ENCODE measurements at places on chromosomes 11 and 22.
A peak's percentile ranks its signal among the peaks of the same experiment; 100 is the strongest.

DNA sequence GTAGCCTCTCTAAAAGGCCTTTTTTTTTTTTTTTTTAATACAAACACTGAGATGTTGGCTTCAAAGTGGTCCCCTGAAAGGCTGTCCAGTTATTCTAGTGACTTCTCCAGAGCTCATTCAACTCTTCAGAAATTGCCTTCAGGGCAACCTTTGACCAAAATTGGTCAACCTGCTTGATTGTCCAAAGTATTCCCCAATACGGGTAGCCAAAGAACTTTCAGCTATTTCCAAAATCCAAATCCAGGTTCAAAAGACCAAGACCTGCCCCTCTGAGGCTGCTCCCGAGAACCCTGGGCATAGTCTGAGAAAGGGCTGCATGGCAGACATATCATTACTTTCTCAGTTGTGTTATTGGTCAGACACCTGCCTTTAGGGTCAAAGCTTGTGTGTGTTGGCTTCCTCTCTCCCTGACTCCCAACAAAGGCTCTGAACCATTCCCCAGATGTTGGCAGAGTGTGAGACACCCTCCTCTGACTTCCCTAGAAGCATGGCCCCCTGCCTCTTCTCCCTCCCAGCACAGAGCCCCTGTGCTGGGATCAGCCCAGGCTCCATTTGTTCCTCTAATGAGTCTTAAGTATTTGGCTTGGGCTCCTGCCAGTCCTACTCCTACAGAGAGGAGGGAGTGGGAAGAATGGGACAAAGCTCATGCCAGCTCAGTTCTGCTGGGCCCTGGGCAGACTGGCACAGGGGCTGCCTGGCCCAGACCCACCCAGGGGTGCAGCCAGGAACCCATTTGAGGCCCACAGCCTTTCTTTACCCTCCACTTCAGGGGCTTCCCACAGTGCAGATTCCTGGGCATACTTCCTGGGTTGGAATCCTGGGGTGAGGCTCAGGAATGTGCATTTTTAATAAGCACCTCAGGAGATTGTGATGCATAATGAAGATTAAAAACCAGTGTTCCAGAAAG is 30.3 kb downstream of the TNKS1BP1 start:
- DNase-seq, result no peak

DNA sequence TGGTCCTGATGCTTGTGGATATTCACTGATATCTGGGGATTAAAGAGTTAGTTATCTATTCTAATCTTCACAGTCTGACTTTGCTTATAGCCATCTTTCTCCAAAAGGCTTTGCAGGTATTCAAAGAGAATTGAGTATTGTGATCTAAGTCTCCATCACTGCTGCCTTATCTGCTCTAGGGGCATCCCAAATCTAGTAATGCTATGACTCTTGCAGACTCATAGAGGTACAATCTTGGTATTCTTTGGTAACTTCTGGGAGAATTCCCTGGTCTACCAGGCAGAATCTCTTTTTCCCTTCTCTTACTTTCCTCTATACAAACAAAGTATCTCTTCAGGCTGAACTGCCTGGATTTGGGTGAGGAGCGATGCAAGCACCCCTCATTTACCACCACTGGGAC is 746.3 kb downstream of the JRKL start:
- DNase-seq, result no peak

DNA sequence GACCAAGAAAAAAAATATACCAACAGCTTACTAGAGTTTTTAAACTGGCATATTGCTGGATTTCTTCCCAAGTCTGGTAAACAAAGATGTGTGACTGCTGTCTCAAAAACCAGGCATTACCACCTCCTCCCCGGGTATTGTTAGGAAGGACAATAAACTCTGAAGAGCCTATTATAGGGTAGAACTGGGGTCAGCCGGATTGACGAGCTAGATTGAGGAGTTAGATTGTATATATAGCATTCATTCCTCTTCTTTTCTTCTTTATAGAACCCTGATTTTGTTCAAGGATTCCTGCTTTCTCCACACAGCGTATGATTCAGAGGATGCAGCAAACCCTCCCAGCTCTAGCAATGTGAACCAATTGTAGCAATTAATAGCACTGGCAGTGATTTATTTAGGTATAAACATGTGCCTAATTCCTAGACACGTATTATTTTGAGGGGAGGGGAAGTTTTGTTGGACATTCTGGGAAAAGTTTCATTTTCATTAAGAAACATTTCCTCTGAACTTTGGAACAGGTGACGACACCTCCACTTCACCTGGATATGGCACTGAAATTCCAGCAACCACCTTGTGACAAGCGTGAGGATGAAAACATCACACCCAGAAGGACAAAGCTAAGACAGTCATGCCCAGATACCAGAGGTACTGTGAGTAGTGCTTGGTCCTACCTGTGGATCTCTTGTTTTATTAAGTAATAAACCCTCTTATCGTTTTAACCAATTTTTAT is 679.4 kb upstream of the KIRREL3 start:
- DNase-seq, result no peak

- no peak for DNase-seq
These were observed 4.9 kb downstream of the NDUFC2 start for GRCh38 chr11:78074756-78075155.

- no peak for DNase-seq
These were observed 21.1 kb upstream of the PLET1 start for GRCh38 chr11:112281726-112282125.

- DNase-seq, result no peak
These were observed 99.6 kb downstream of the MPPED1 start for GRCh38 chr22:43511276-43511910.

- no peak for DNase-seq
These were observed 105.7 kb downstream of the RASSF10 start for GRCh38 chr11:13114566-13115379.

DNA sequence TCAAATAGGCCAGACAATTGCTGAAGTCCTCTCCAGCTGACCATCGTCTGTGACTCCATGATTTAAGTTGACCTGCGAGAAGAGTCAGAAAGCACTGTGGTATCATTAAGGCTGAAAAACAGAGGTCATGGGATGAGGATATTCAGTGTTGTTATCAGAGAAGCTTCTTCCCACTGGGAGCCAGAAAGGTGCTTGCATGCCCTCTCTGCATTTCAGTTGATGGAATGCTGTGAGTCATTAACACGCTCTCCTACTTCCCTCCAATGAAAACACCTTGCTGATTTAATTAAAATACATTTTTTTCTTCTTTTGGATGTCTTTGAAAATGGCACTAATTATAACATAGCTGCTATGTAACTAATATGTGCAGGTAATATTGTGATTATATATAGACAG is 667.0 kb downstream of the NTM start:
- no peak for DNase-seq

- DNase-seq, result peak; percentile 70
These were observed 8.0 kb downstream of the MYH9 start for GRCh38 chr22:36379593-36380361.

- no peak for DNase-seq
These were observed 24.3 kb upstream of the KCNQ1OT1 start for GRCh38 chr11:2724104-2724503.

DNA sequence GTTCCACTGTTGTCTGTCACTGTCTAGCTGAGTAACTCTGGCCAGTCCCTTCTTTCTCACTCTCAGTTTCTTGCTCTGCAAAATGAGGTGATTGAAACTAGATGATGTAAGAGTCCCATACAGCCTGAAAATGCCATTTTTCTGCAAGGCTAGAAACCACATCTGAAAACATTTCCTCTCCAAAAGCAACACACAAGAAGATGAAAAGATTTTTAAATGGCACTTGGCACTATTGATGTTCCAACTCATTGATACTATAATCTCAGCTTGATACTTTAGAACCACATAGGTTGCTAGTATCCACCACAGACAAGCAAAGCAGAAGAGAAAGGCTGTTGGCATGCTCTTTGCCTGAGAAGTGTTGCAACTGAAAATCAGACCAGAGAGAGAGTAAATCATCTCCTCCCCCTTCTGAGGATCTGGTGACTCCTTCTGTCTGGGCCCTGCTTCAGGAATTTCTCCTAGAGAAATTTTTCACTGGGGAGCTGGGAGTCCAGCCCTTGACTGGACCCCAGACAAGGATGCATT is 1217.9 kb downstream of the LRRC4C start:
- DNase-seq, result no peak

- no peak for DNase-seq
These were observed 50.6 kb upstream of the MN1 start for GRCh38 chr22:27851974-27852746.

DNA sequence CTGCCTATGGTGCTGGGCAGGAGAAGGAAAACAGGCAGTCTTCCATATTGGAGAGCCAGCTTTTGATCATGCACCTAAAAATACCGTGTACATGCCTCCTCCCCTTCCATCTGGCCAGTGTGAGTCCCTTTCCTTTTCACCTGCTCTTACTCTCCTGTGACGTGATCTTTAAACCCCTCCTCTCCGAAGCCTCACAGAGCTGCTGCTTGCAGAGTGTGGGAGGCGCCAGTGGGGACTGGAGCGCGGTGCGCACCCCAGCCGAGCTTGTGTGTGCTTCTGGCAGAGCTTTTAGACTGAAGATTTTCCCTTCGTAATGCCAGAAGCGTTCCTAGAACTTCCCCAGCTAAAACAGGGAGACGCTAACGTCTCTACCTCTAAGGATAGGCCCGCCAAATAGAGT is 29.8 kb downstream of the MUC6 start:
- DNase-seq, result no peak

DNA sequence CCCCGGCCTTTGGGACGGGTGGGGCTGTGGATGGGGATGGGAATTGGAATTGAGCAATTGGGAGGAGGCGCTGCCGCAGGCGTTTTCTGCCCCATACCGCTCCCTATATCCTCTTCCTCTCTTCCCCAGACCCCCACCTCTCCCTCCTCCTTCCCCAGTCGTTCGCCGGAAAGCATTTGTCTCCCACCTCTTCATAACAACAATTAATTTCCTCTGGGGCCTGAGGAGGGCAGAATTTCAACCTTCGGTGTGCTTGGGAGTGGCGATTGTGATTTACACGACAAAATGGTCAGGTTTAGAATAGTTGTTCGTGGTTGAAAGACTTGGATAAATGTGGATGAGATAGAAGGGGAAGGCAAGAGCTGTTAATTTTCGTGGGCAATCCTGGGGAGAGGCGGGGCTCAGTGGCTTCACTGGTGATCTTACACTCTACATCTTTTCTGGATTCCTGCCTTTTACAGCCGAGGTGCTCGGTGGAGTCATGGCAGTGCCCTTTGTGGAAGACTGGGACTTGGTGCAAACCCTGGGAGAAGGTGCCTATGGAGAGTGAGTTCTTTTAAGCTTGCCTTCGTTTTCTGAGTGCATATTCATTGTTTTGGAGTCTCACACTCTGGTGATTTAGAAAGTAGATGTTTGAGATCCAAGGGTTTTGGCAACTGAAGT is 1.5 kb downstream of the CHEK1 start:
- DNase-seq, result peak; percentile 44

DNA sequence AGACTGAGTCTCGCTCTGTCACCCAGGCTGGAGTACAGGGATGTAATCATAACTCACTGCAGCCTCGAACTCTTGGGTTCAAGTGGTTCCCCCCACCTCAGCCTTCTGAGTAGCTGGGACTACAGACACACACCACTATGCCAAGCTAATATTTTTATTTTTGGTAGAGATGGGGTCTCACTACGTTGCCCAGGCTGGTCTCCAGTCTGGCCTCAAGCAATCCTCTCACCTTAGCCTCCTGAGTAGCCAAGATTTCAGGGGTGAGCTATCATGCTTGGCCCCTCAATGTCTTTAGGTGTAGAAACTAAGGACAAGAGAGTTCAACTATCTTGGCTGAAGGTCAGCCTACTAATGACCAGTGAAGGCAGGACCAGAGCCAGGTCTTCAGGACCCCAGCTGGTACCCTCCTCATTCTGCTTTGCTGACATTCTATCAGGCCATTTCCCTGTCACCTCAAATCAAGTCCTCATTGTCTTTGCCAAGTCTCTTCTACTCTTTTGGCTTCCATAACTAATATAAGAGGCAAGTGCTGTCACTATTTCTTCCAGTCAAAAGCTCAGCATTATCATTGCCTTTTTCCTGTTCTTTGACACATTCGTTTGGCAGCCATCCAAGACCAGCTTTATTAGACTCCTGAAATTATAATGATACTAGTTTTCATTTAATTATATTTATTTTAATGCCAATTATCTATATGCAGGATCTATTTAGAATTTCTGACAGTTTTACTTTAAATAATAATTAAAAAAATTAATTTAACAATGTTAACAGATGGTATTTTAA is 264.2 kb upstream of the PITPNB start:
- DNase-seq, result no peak

DNA sequence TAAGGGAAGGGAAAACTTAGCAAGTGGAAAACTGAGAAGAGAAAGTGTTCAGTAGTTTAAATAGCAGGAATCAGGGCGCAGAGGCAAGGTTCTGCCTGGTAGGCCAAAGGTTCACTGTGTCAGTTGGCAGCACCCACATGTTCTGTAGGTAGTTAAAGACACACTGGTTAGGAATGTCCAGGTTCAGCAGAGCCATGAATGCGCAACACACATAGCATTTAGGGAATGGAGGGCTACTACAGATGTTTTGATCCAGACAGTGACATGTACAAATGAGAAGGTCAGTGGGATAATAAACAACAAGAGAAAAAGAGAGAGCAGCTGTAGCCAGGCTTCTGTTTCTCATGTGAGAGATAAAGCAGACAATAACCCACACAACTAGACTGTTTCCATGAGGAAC is 56.2 kb upstream of the ARHGAP42 start:
- no peak for DNase-seq

DNA sequence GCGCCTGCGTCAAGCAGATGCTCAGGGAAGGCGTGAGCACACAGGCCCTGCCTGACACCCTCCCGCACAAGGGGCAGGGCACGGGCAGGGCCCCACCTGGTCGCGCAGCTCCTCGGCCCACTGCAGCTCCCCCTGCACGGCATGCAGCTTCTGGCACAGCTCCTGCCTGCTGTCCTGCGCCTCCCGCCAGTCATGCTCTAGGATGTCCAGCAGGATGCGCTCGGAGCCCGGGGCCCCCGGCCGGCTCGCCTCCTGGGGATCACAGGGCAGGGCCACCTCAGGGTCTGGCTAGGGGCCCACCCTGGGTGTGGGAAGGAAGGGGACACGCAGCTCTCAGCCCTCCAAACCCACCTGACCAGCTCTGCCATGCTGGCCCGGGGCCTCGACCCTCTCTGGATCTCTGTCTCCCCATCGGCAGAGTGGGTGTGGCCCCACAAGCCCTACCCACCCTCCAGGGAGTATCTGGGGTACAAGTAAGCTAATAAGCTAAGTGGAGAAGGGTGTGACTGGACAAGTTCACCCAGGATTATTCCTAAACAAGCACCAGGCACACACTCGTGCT is 10.7 kb downstream of the CARD10 start:
- DNase-seq, result no peak

- no peak for DNase-seq
These were observed 36.9 kb downstream of the DGCR2 start for GRCh38 chr22:19085233-19085718.

Data from CD4-positive, alpha-beta T cell treated with Interleukin-4 for 4 hours (primary cell).